ENCODE measurements at places on chromosomes 2 and 18.

DNA sequence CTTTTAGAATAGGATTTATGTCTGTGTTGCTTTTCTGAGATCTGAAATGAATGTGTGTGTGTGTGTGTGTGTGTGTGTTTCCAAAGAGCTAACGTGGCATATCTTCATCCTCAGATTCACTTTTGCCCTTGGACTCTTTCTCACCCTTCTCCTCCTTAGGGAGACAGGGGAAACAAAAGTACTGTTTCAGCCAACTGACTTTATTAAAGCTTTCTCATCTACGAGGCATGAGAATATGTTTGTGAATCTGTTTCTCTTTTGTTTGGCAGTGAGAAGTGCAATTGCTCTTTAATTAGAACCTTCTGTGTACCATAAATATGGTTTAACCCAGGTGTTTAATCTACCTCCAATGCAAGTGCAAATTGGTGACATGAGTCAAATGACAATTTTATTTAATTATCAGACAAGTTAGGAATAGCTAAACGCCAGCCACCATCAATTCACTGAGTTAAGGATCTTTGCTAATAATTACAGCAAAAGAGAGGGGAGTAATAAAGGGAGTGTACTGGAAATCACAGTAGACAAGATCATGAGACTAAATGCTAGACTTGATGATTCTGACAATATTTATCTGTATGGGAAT, 186.4 kb upstream of the COL3A1 start:
- DNase-seq, result no peak

GRCh38 chr2:98859323-98859722, 76.7 kb downstream of the CRACDL start:
- no peak for DNase-seq

GRCh38 chr2:214088536-214088935, 322.3 kb upstream of the VWC2L start:
- DNase-seq, result no peak

GRCh38 chr2:187102381-187102780, 253.4 kb upstream of the ZSWIM2 start:
- no peak for DNase-seq

- no peak for DNase-seq
Measured at GRCh38 chr2:222452422-222452950, 28.1 kb downstream of the SGPP2 start.

DNA sequence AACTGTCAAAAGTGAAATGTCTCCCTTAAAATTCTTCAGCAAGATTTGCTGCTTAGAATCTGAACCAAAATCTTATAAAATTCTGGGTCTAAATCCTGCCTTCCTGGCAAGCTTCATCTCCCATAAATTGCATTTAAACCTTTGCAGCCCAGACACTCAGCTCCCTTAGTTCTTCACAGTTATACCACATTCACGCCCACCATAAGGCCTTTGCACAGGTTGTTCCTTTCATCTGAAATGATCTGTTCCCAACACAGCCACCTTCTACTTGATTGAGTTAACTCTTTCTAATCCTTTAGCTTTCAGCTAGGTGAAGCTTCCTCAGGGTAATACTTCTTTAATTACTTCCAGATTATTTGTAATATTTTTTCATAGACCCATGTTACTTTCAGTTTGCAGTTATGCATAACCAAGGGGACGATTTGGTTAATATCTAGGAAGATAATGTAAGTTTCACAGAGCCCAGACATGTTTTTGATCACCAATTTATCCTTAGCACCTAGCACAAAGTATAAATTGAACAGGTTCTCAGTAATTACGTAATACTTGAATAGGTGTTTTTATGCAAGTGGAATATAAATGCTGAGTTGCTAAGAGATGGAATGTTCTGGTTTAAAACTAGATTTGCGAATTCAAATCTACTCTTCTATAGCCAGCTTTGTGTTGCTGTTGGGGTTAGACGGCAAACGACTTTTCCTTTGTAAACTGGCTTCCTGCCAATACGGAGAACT, 779.7 kb upstream of the PKDCC start:
- DNase-seq, result no peak

DNA sequence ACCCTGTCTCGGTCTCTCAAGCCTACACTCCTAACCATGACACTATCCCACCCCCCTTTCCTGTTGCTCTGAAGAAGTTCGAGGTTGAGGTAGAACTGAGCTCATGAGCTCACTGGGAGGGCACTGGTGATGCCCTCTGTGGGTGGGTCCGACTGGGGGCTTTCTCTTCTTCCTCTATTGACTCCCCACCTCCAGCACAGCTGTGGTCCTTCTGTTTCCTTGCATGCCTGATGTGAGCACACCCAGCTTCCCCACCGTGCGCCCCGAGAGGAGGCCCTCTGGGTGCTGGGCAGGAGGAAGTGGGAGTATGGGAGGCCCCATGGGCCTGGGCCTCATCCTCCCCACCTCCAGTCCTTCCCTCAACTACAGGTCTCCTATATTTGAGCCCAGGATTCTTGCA, 20.9 kb downstream of the SPEG start:
- no peak for DNase-seq

DNA sequence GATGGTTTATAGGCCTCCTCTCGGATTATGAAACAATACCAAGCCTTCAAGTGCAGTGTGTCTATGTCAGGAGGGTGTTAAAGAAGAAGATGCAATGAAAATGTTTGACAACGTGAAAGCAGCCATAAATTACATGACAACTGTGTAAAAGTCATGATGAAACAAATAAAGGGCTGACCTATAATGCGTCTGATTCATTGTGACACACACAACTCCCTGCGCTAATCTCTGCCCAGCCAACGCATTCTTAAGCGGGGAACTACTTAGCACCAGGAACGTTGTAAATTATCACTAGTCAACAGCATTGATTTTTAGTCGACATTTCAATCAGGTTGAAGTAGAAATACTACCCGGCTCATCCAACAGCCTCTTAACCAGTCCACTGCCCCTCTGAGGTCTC, 26.8 kb downstream of the BCL11A start:
- no peak for DNase-seq

DNA sequence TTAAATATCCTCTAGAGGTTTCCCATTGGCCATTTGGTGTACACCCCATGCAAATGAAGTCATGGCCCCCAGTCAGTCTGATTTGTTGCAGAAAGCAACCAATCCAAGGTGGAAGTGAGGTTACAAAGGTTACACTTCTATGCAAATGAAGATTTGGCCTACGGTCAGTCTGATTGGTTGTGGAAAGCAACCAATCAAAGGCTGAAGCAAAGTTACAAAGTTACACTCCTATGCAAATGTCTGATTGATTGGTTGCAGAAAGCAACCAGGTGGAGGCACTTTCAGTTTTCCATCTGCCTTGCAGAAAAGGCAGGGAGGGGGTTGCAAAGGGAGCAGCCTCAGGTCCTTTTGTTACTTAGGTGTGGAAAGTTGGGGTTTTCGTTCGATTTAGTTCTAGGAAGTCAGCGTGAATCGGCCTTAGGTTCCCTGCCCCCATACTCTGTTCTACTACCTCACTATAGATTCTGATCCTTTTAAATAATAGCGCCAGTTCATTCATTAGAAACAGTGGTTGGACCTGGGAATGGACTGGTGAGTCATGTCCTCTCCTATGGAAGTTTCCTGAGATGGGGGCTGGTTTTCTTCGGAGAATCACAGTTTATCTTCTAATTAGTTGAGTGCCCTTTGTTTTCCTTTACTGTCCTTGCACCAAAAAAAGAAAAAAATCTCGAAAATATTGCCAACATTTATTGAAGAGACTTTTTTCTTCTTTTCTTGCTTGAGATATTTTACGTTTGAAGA, 279.5 kb downstream of the AGAP1 start:
- DNase-seq, result no peak

Measured in neural crest cell (in vitro differentiated cells).